ENCODE measurements at places on chromosomes 4 and X. TPM values are rescaled to one million over a fixed set of nuclear protein-coding genes. Genes with fewer than 3 reads are reported as not detected.

DNA sequence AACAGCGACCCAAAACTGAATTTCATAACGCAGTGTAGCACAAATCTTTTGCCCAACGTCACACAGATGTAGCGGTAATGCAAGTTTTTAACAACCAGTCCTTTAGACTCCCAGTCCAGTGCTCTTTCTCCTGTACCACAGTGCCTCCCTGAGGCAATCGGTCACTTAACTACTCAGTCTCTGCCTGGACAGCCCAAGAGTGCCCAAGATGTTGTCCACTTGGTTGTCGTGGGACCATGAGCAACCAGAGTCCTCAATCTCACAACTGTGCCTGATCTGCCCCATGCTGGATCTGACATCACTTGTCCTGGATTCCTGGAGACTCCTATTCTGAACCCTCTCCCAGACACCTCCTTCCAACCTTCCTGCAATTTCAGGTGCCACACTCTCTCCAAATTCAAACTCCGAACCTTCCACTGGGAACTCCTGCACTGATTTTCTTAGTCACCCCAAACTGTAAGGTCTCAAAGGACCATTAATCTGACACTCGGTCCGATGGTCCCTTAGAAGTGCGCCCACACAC, 702 bp downstream of the MMGT1 start:
- no peaks in the 10 kb centered on the region for H3K27me3 ChIP-seq
- peaks cover 2% of the 10 kb centered on the region for H3K36me3 ChIP-seq
- peak overlapping the region; percentile 96 for H3K27ac ChIP-seq
- H3K4me1 ChIP-seq = peaks cover 13% of the 10 kb centered on the region
- no peak for DNase-seq

DNA sequence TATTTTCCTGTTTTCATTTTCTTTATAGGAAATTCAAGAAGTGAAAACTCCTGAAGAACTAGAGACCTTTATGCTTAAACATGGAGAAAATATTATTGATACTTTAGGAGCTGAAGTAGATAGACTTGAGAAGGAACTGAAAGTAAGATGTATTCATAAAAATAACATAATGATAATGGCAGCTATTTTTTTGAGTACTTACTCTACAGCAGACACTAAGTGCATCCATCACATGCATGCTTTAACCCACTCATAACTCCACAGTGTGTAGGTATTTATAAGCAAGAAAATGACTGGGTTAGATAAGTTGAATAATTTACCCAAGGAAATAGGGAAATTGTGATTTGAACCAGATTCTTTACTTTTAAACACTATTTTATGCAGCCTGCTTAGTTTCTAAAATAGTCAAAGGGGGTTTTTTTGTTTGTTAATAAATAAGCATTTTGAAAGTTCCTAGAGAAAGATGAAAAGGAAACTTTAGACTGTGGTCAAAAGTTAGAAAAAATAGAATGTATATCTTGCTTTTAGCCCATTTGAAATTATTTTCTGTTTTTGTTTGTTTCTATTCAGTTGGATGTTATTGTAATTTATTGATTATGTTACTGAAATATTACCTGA, 74.2 kb downstream of the BEND4 start:
- no peaks in the 10 kb centered on the region for H3K27me3 ChIP-seq
- no peak overlapping the region for H3K4me3 ChIP-seq
- H3K36me3 ChIP-seq = no peaks in the 10 kb centered on the region
- no peaks in the 10 kb centered on the region for H3K4me1 ChIP-seq

DNA sequence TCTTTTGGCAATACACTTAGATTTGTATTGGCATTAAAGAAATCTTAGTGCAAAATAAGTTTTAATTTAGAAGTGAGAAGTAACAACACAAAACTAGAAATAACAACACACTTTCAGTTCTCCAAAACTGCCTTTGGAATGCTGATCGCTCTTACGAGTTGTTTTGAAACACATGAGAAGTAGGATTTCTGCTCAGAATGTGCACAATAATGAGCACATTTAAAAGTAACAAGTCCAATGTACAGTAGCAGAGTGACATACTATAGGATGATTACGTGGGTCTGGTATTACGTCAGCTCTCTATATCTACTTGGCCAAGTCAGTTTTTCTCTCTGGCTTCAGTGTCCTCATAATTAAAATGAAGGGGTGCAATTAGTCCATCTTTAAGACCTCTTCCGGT, 164.8 kb downstream of the CHM start:
- H3K4me3 ChIP-seq = no peak overlapping the region
- H3K4me1 ChIP-seq = no peaks in the 10 kb centered on the region
- H3K36me3 ChIP-seq = no peaks in the 10 kb centered on the region
- H3K27me3 ChIP-seq = no peaks in the 10 kb centered on the region

DNA sequence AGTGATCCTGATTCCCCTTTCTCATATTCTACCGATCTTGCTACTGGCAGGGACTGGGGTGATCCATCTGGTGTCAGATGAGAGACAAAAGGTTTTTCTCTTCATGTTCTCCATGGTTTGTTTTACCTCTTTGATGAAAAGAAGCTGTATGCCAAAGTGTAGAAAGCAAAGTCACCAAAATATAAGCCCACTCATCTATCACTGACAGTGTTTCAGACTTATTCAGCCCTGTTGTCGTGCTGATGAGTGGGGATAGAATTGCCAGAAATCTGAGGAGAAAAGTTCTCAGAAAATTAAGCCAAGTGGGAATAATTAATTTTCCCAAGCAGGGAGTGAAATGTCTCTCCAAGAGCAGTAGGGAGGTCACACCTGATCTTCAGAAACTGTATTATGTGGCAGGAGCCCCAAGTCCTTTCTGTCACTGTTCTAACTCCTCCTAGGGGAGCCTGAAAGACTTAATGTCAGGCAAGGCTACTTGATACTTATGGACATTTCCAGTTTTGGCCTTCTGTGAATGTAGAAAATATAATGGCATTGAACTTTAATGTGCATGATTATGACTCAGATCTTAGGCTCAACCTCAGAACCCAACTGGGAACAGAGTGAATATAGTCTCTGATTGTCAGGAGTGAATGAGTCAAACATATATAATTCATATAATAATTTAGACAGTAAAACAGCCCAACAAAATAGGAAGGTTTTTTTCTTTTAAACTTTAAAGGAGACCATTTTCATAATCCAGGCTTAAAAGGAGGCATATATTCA, 298.1 kb downstream of the ANKRD50 start:
- H3K27me3 ChIP-seq = no peaks in the 10 kb centered on the region
- no peak for DNase-seq
- no peaks in the 10 kb centered on the region for H3K36me3 ChIP-seq
- H3K4me1 ChIP-seq = no peaks in the 10 kb centered on the region

DNA sequence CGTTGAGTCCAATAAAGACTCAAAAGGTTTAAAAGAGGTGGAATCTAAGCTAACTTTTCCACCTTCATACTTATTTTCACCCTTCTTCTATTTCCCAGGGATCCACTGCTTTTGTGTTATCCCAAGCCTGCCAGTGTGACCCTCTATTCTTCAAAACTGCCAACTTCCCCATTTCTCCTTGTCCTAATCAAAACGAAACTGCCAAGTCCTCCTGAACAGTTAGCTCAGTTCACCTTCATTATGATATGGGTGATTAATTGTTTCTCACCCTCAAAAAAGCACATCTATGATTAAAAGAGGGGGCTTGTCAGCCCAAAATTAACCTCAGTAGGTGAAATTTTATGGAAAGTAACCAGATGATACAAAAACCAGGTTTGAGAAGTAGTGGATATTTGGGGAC, 108.4 kb downstream of the GUCY2F start:
- peaks cover 25% of the 10 kb centered on the region for H3K4me1 ChIP-seq
- no peaks in the 10 kb centered on the region for H3K36me3 ChIP-seq
- no peak overlapping the region for H3K27ac ChIP-seq
- no peak overlapping the region for H3K4me3 ChIP-seq
- H3K27me3 ChIP-seq = no peaks in the 10 kb centered on the region

GRCh38 chrX:63350465-63350877, 661 bp downstream of the SPIN4 start:
- peak overlapping the region; percentile 58 for H3K27ac ChIP-seq
- no peaks in the 10 kb centered on the region for H3K36me3 ChIP-seq
- H3K4me1 ChIP-seq = no peaks in the 10 kb centered on the region
- no peak for DNase-seq

DNA sequence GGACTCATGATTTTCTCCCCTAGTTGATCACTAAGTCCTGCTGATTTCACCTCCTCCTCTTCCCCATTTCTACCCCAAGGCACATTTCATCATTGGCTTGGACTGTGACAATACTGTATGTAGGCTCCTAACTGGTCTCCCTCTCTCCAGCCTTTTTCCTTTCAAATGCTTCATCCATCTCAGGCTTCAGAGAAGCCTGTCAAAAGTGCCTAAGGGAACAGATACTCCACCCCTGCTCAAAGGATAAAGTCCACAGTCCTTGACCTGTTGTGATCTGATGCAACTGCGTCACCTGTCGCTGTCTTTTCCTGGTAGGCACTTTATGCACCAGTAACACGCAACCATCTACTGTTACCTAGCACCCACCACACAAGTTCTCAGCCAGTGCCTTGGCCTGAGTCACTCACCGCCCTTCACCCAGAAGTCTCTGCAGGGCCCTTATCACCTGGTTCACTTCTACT, 12.8 kb downstream of the SCARB2 start:
- no peaks in the 10 kb centered on the region for H3K27me3 ChIP-seq
- no peak for DNase-seq
- H3K36me3 ChIP-seq = 0 out of 2 replicates have a peak, but pooled peaks cover 4% of the 10 kb centered on the region

DNA sequence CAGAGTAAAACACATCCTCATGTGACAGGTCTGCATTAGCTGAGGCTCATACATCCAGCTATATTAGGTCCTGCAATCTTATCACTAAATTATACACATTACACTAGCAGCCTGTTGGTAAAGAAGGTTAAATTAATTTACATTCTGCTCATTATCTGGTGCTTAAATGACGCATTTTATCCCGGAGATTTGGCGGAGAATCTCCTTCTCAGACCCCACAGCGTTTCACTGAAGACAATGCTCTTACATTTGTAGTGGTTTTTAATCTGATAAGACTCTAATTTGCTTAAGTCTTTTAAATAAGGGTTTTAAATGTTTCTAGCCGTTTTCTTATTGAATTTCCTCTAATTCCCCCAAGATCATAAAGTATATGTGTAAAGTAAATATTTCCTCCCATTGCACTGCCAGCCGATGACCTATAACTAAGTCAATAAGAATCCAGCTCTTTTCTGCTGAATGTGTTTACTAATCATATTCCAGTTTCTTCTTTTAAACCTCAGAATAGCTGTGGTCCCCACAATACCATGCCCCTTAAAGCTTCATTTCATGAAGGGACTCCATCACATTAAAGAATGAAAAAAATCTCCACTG, 2.1 kb upstream of the PITX2 start:
- peaks cover 42% of the 10 kb centered on the region for H3K36me3 ChIP-seq
- no peak overlapping the region for H3K4me3 ChIP-seq
- no peak overlapping the region for H3K27ac ChIP-seq
- H3K27me3 ChIP-seq = no peaks in the 10 kb centered on the region

- no peak overlapping the region for H3K27ac ChIP-seq
- no peak overlapping the region for H3K4me3 ChIP-seq
- no peaks in the 10 kb centered on the region for H3K27me3 ChIP-seq
- no peak for DNase-seq
Observed at GRCh38 chrX:110213183-110213582, 104.7 kb downstream of the AMMECR1 start.

DNA sequence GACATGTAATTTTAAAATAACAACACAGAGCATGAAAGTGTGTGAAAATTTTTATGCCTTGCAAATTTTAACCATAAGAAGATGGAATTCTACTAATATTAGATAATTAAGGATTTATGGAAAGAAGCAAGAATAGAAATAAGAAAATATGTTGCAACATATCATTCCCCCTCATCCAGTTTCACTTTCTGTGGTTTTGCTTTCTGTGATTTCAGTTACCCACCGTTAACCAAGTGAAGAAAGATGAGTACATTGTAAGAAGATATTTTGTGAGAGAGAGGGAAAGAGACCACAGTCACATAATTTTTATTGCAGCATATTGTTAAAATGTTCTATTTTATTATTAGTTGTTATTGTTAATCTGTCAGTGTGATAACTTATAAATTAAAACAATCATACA, 77.9 kb downstream of the ADAM29 start:
- no peak overlapping the region for H3K27ac ChIP-seq
- peaks cover 5% of the 10 kb centered on the region for H3K4me1 ChIP-seq
- no peaks in the 10 kb centered on the region for H3K27me3 ChIP-seq
- DNase-seq = no peak
- no peak overlapping the region for H3K4me3 ChIP-seq

- no peaks in the 10 kb centered on the region for H3K4me1 ChIP-seq
- H3K27ac ChIP-seq = no peak overlapping the region
- no peak overlapping the region for H3K4me3 ChIP-seq
- DNase-seq = no peak
- H3K36me3 ChIP-seq = no peaks in the 10 kb centered on the region
Observed at GRCh38 chr4:170005472-170005871, 20.7 kb downstream of the MFAP3L start.

DNA sequence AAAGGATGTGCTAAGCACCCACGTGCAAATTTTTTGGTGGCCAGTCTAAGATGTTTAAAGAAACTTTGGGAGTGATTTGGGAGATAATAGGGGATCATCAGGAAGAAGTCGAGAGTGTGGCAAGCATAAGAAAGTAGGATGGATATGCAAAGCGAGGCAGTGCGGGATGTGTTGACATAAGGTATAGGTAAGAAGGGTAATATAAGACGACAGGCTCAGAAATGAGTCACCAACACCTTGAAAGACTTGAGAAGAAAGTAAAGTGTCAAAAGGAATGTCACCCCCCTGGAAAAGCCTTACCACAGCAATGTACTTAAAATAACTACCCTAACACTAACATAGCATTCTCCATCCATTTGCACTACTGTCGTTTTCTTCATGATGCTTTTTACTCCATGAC, 69.8 kb upstream of the BMP2K start:
- H3K36me3 ChIP-seq = no peaks in the 10 kb centered on the region
- H3K27me3 ChIP-seq = no peaks in the 10 kb centered on the region
- H3K4me1 ChIP-seq = 0 out of 2 replicates have a peak, but pooled peaks cover 3% of the 10 kb centered on the region
- H3K27ac ChIP-seq = no peak overlapping the region
- H3K4me3 ChIP-seq = no peak overlapping the region
- no peak for DNase-seq

DNA sequence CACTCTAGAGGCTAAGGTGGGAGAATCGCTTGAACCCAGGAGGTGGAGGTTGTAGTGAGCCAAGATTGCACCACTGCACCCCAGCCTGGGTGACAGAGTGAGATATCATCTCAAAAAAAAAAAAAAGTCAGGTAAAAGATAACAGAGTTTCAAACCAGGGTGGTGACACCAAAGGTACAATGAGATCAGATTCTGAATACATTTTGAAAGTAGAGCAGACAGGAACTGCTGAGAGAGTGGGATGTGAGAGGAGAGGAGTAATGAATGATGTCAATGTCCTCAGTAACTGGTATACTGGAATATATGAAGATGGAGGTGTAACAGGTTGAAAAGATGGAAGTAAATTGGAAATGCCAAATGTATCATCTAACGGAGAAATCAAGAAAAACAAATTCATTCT, 135.6 kb downstream of the CAMK2D start:
- no peak overlapping the region for H3K27ac ChIP-seq
- H3K27me3 ChIP-seq = no peaks in the 10 kb centered on the region
- H3K4me3 ChIP-seq = no peak overlapping the region
- DNase-seq = no peak

GRCh38 chr4:137417676-137418075, 114.6 kb downstream of the PCDH18 start:
- no peak overlapping the region for H3K4me3 ChIP-seq
- H3K4me1 ChIP-seq = no peaks in the 10 kb centered on the region
- H3K27ac ChIP-seq = no peak overlapping the region
- no peak for DNase-seq

Gene ADH6
- total RNA-seq = not detected

Gene HPSE
- total RNA-seq = 6.0 TPM

Gene ZNF280C
- 5.0 TPM for total RNA-seq

Gene CXCL10
- total RNA-seq = not detected

Gene DOK7
- 0.05 TPM for total RNA-seq

Gene POU4F2
- not detected for total RNA-seq

Gene OPHN1
- total RNA-seq = 9.1 TPM

Gene TCP11X1
- not detected for total RNA-seq

Gene RNF175
- not detected for total RNA-seq

All from SJSA1 (cell line).